ENCODE measurements at places on chromosomes 2 and 18. TPM values are rescaled to one million over a fixed set of nuclear protein-coding genes. Genes with fewer than 3 reads are reported as not detected.

GRCh38 chr2:149799013-149799705 lies 211.6 kb upstream of the MMADHC start:
- DNase-seq = peak; percentile 36

- DNase-seq = peak; percentile 57
Measured at GRCh38 chr2:188979187-188980114, 5.3 kb downstream of the COL3A1 start.

DNA sequence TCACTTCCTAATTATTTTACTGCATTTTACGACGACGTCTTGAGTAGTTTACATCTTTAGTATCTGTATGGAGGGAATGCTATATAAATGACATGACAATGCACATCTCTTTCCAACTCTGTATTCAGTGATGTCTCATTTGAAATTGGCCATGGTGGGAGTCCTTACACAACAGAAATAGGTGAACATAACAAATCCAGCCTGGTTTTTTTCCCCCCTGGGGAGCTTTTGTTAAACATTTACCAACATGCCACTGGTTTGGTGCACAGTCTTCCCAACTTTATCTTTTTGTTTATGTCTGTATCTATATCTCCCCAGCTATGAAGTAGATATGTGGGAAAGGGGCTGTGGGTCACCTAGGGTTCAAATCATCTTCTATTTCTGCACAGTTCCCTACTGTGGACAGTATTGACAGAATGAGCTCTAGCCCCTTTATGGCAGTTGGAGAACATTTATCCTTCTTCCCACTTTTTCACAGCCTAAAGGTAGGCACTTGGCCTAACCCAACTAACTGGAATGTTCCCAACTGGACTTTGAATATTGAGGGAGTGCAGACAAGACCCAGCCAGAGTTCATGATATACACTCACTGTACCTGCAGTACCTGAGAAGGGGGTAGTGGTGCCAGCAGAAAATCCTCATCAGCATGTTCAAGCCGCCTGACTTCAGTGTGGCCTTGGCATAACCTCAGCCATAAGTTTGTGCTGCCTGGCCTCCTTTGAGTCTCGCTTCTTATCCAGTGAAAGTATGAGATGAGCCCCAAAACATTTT lies 5.7 kb upstream of the RTKN start:
- DNase-seq = no peak

DNA sequence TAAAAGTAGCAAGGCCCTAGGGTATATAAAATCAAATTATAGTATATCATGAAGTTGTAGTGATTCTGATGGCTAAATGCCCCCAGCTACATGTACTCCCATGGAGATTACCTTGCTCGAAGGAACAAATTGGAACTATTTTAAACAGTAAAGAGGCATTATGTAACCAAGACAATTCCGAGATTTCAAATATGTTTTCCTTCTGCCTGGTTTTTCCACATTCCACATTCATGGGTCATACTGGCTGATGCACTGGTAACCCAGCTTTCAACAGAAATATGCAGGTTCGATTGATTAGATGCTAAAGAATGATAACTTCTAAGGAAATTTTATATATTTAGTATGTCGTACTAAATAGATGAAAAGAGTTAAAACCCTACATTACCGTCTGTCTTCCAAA lies 62.3 kb upstream of the MGAT4A start:
- no peak for DNase-seq

DNA sequence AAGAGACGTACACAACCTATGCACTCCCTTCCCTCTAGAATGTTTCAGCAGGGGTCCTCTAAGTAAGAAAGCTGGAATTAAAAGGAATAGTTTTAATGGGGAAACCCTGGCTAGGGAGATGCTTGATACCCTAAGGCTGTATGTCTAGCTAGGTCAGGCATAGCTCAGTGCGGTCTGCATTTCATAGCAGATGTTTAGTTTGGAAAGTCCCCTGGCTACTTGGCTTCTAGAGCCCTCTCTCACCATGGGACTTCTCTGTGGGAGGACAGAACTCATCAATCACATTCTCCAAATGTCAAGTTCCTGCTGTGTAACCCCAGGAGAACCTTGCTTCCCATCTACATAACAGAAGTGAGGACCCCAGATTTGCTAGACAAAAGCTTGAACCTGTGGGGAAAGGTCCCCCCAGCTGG lies 24.1 kb upstream of the ANXA4 start:
- peak; percentile 84 for DNase-seq

SLC66A3 gene
- 34.5 TPM for total RNA-seq

- DNase-seq = peak; percentile 98
Measured at GRCh38 chr2:86072271-86072858, 33.3 kb downstream of the POLR1A start.

GRCh38 chr2:209687323-209687969 lies 84.2 kb upstream of the UNC80 start:
- peak; percentile 2 for DNase-seq

GRCh38 chr2:20173064-20173463 lies 51.9 kb downstream of the SDC1 start:
- no peak for DNase-seq

DNA sequence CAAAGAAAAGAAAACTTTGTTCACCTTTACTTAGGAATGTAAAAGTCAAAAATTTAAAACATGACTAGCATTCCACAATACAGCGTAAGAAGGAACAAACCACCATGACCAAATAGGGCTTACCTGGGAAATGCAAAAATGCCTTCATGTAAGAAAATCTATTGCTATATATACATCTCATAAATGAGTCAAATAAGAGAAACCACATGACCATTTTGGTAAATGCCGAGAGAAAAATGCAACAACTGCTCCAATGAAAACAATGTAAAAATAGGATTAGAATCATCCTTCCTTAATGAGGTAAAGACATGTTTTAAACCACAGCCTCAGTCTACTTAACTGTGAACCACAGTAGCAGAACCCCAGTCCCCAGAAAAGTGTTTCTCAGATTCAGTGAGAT lies 49.4 kb downstream of the TGOLN2 start:
- DNase-seq = peak; percentile 19

- no peak for DNase-seq
Measured at GRCh38 chr2:152452256-152452973, 117.4 kb downstream of the FMNL2 start.

All from RPMI7951 (cell line).